ENCODE measurements at places on chromosomes 7 and 10. TPM values are rescaled to one million over a fixed set of nuclear protein-coding genes. Genes with fewer than 3 reads are reported as not detected.

Gene DDC
- total RNA-seq, result not detected

Gene OIT3
- not detected for total RNA-seq

Gene HYAL4
- not detected for total RNA-seq

Gene LIPJ
- total RNA-seq, result not detected

Gene NPTX2
- total RNA-seq, result 18.7 TPM

Measured in dorsolateral prefrontal cortex (tissue), 122 donors.